ENCODE measurements at places on chromosomes 12 and 14.

DNA sequence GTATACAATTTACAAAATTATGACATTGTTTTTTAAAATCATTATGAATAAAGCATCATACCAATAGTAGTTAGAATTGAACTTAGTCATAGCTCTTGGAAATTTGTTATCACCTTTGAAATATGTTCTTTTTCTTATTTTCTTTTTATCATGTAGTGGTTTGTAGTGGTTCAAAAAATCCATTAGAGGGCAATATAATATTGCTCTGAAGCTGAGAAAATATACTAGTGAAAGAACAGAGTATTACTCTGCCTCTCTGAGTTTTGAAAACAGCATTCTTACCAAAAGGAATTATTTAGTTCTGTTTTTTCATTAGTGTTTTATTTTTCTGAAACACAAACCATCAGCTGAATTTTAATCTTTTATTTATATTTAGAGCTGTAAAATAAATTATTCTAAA lies 76.2 kb downstream of the PDZRN4 start:
- DNase-seq, result no peak

DNA sequence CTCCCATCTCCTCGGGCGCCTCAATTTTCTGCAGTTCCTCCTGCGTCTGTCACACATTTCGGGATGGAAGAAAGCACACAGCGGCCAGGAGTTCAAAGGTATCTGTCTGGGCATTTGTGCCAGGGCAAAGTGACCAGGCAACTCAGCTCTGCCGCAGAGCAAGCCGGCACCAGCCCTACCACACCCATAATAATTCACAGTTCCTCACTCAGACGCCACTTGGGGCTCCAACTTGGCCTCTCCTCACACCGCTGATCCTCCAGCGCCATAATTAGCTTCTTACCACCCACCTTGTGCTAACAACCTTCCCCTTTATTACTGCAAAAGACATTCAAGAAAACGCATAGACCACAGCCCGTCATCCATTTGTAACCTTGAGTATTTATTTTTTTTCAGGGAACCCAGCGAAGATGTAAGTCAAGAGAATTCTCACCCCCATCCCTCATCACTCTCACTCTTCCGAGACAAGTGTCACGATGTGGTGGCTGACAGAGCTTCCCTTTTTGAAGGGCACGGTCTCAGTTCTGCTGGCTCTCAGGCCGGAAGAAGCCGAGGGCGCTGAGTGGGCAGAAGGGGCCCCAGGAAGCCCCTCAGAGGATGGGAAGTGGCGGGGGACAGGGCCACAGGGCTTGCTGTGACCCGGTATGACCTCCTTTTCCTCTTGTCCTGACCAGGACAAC lies 25.2 kb upstream of the NCOR2 start:
- no peak for DNase-seq

GRCh38 chr12:906062-906585 lies 43.4 kb downstream of the RAD52 start:
- no peak for DNase-seq

- no peak for DNase-seq
These were observed 1.1 kb downstream of the PPP2R5C start for GRCh38 chr14:101762530-101763101.
